CD4-positive, alpha-beta T cell (primary cell): ENCODE measurements at places on chromosomes 2 and 18. TPM values are rescaled to one million over a fixed set of nuclear protein-coding genes. Genes with fewer than 3 reads are reported as not detected.

UGT1A8 gene
- not detected for total RNA-seq

ALPG gene
- not detected for total RNA-seq

GRCh38 chr2:202290316-202290715 lies 24.8 kb downstream of the NOP58 start:
- no peak overlapping the region for H3K27ac ChIP-seq
- peaks cover 94% of the 10 kb centered on the region for H3K36me3 ChIP-seq
- no peaks in the 10 kb centered on the region for H3K4me1 ChIP-seq
- DNase-seq: no peak

CACNB4 gene
- 0.14 TPM for total RNA-seq

- DNase-seq: no peak
- no peak overlapping the region for H3K4me3 ChIP-seq
- no peak overlapping the region for H3K27ac ChIP-seq
- H3K27me3 ChIP-seq: no peaks in the 10 kb centered on the region
Measured at GRCh38 chr2:16272038-16272788, 331.9 kb downstream of the MYCN start.

GRCh38 chr2:156004459-156004858 lies 328.1 kb downstream of the NR4A2 start:
- H3K27ac ChIP-seq: no peak overlapping the region
- no peak overlapping the region for H3K4me3 ChIP-seq
- H3K36me3 ChIP-seq: no peaks in the 10 kb centered on the region
- no peaks in the 10 kb centered on the region for H3K27me3 ChIP-seq
- no peak for DNase-seq

ANKRD30B gene
- not detected for total RNA-seq

CYP27C1 gene
- not detected for total RNA-seq

DNA sequence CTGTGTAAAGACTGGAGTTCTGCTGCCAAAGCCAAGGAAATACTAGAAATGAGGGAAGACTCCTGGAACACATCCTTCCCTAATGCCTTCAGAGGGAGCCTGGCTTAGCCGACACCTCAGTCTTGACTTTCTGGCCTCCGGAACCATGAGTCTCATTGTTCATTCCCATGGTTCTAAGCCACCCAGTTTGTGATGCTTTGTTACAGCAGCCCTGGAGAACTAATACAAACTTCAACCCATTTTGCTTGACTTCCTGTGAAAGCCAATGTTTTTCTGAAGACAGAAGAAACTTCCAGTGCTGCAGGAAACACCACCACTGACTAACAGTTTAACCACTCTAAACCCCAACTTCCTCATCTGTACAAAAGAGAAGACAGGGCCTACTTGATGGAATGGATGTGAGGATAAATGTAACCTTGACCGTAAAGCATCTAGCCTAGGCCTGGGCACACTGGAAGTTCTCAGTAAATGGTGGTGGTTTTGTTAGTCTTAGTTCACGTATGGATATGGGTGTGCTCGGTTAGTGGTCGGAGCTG lies 85.9 kb upstream of the RFX8 start:
- peaks cover 33% of the 10 kb centered on the region for H3K4me1 ChIP-seq
- H3K27me3 ChIP-seq: no peaks in the 10 kb centered on the region
- H3K36me3 ChIP-seq: no peaks in the 10 kb centered on the region

DNA sequence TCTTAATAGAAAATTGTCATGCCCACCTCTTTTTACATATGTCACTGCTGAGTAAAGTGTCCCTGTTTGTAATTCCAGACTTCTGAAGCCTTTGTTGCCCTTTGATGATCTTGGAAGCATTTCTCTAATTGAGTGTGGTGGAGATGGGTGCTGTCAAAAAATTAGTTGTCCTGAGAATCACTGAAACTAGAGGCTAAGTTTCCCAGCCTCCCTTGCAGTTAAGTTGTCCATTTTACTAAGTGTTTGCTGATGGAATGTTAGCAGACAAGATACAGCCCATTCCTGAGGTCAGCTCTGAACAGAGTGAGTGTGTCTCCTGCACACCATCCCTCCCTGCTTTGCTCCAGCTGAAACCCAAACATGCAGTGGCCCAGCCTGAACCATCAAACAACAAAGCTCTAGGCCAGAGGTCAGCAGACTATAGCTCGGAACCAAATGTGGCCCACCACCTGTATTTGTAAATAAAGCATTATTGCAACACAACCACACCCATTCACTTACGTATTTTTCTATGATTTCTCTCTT lies 28.1 kb upstream of the TMEM177 start:
- H3K36me3 ChIP-seq: no peaks in the 10 kb centered on the region
- no peak for DNase-seq
- H3K4me1 ChIP-seq: no peaks in the 10 kb centered on the region
- H3K27ac ChIP-seq: no peak overlapping the region
- H3K4me3 ChIP-seq: no peak overlapping the region
- no peaks in the 10 kb centered on the region for H3K27me3 ChIP-seq

UCN gene
- 2.3 TPM for total RNA-seq

LRRC30 gene
- total RNA-seq: not detected

DNMT3A gene
- 62.1 TPM for total RNA-seq

DNA sequence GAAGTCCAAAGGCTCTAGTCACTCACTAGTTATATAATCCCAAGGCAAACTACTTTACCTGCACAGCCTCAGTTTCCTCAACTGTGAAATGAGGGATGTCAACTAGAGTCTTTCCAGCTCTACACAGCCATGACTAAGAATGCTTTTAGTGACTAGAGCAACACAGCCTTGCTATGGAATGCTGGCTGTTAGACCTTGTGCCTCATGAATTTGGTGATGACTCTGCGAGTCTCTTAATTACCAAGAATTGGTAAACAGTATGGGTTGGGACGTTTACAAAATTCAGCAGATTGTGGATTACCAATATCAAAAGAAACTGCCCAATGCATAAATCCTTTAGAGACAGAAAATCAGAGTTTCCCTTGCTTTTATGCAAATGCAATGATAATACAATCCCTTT lies 163.7 kb downstream of the ASXL3 start:
- no peak for DNase-seq
- H3K36me3 ChIP-seq: no peaks in the 10 kb centered on the region
- H3K4me3 ChIP-seq: no peak overlapping the region
- no peak overlapping the region for H3K27ac ChIP-seq

DNA sequence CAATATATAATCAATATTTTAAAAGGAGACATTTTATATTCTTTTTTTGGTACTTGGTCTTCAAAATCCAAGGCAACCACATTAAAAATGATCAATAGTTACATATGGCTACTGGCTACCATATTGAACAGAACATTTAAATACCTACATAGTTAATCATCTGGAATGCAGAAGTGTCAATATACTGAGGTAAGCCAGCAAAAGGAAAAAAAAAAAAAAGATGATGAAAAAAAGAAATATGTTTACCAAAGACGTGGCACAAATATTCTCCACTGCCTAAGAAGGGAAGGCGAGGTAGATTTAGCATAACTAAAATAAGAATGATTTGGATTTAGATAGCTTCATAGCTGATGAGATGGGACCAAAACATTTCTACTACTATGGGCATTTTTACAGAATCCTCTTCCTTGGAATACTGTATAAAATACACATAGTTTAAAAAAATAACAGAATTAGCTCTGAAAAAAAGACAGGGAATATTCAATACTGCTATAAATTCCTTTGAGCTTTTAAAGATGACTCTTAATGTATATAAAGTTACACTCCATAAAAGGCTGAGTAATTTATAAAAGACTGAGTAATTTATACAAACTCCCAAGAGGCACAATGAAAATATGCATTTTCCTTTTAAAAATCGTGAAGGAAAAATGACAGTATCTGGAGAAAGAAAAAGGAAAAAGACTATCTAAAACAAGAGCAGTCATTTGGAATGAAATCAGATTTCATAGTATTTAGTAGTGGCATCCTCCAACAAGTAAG lies 63.5 kb downstream of the CDH2 start:
- DNase-seq: no peak
- H3K27ac ChIP-seq: no peak overlapping the region

- H3K4me1 ChIP-seq: no peaks in the 10 kb centered on the region
- no peak for DNase-seq
- H3K4me3 ChIP-seq: no peak overlapping the region
- H3K27me3 ChIP-seq: no peaks in the 10 kb centered on the region
- no peaks in the 10 kb centered on the region for H3K36me3 ChIP-seq
Measured at GRCh38 chr2:232672588-232672987, 24.5 kb upstream of the GIGYF2 start.

GLI2 gene
- total RNA-seq: not detected

CD207 gene
- 0.25 TPM for total RNA-seq

DNA sequence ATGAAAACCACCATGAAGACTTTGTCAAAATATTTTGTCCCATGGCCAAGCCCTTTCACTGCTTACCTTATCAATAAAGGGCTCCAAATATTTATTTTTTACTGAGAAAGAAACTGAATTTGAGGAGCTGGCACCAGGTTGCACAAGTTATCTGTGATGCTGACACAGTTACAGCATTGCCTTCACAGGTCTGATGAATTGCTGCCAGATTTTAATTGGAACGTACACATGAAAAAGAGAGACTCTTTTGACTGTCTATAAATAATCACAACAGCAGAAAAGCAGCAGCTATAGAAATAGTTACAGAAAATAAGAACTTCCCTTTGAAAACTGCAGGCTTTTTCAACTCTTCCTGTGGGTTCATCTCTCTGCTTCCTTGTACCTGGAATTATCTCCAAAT lies 23.9 kb downstream of the TMEM200C start:
- DNase-seq: no peak
- H3K36me3 ChIP-seq: no peaks in the 10 kb centered on the region
- no peaks in the 10 kb centered on the region for H3K4me1 ChIP-seq
- no peaks in the 10 kb centered on the region for H3K27me3 ChIP-seq
- H3K27ac ChIP-seq: no peak overlapping the region

DNA sequence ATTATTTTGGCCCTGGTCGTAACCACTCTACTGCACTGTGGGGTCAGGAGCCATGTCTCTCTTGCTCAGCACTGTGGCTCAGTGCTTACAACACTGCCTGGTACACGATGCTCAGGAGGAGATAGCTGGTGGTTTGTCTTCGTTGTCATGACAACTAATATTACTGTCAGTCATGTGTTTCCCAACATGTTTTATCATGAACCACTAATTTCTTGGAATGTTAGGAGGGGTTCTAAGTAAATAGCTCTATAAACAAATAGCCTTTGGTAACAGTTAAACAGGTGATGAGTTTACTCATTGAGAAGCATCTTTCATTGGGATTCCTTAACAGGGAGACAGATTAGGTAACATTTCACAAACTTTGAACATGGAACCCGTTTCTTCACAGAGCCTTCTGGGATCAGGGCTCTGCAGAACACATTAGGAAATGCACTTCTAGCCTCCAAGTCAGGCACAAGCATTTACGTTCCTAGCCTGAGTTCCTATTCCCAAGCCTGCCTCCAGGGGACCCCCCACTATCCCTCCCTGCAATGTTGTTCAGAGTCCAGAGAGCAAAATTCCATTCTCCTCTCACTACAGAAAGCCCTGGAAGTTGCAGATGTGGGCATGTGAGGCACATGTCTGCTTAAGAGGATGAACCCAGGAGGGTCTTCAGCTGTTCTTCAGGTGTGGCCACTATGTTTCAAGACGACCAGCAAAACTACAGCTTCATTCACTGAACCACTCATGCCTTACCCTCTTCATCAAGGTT lies 6.4 kb upstream of the RBM44 start:
- H3K27ac ChIP-seq: no peak overlapping the region
- H3K4me3 ChIP-seq: no peak overlapping the region
- H3K4me1 ChIP-seq: no peaks in the 10 kb centered on the region
- H3K36me3 ChIP-seq: no peaks in the 10 kb centered on the region
- H3K27me3 ChIP-seq: no peaks in the 10 kb centered on the region

CHN1 gene
- total RNA-seq: 5.3 TPM

DNA sequence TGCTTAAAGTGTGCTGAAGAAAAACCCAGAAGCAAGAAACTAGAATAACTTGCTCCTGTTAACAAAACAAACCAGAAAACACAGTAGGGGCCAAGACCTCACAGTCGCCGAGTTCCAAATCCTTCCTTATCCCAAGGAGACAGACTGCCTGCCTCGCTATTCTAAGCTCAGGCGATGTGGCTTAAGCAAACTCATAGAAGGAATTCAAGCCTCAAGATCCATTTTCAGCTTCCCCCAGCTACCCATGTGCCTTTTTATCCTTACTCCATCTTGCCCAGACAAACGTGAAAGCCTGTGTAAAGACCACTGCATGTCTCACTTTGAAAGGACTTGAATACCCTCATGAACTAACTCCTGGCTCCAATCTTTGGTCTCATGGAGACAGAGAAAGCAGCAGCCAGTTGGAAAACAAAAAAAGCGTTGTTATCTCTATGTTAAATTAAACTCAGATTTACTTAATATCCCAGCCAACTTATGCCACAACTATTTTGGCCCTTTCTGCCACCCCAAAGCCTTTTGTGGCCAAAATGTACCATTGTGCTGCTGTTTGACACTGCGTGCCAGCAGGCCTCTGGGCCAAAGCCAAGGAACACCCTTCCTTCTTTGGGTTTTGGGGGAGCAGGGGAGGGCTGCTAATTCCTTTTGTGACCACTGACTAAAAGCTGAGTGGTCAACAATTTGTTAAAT lies 123.2 kb upstream of the FZD5 start:
- no peaks in the 10 kb centered on the region for H3K36me3 ChIP-seq
- no peaks in the 10 kb centered on the region for H3K4me1 ChIP-seq
- no peak for DNase-seq
- no peak overlapping the region for H3K4me3 ChIP-seq
- no peak overlapping the region for H3K27ac ChIP-seq

ARHGEF4 gene
- 3.6 TPM for total RNA-seq

TWIST2 gene
- total RNA-seq: not detected

- H3K27me3 ChIP-seq: peaks cover 4% of the 10 kb centered on the region
- no peaks in the 10 kb centered on the region for H3K36me3 ChIP-seq
- H3K4me3 ChIP-seq: no peak overlapping the region
- no peak overlapping the region for H3K27ac ChIP-seq
- no peak for DNase-seq
Measured at GRCh38 chr2:37877457-37878315, 47.4 kb upstream of the RMDN2 start.

DNA sequence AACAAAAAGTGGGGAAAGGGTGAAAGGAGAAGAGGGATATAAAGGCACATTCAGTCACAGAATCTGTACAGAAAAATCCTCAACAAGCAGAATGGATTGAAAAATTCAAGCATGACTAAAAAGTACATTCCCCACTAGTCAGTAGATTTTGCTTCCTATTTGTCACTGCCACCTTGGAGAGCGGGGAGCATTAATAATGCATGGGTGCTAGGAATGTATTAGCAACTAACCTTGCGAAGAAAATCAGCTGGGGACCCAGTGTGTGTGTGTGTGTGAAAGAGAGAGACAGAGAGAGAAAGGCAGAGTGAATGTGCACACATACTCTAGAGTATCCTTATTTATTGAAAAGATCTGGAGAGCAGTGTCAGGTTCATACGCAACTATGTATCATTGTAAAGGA lies 968.7 kb upstream of the ZEB2 start:
- no peaks in the 10 kb centered on the region for H3K4me1 ChIP-seq
- H3K27me3 ChIP-seq: no peaks in the 10 kb centered on the region
- no peak overlapping the region for H3K27ac ChIP-seq
- H3K36me3 ChIP-seq: no peaks in the 10 kb centered on the region
- DNase-seq: no peak
